Neuronal stem cell (in vitro differentiated cells): ENCODE measurements at places on chromosomes 7 and 10.
A peak's percentile ranks its signal among the peaks of the same experiment; 100 is the strongest.

DNA sequence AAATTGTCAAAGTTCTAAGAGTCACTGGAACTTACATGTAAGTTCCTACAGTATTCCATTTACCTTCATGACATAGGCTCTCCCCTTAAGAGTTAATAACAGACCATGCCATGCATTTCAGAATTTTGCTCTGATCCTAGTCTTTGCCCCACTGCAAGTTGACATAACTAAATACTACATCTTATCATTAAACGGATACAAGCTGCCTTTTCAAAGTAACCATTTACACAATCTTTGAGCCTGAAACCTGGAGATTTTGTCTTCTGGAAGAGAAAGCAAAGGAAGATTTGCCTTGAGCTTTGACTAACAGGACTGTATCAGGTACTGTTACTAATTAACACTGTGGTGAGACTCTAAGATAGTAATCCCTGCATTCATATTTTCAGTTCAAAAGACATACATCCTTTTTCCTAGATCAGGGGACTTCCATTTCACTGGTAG is 9.3 kb upstream of the AKR1D1 start:
- no peak for DNase-seq

DNA sequence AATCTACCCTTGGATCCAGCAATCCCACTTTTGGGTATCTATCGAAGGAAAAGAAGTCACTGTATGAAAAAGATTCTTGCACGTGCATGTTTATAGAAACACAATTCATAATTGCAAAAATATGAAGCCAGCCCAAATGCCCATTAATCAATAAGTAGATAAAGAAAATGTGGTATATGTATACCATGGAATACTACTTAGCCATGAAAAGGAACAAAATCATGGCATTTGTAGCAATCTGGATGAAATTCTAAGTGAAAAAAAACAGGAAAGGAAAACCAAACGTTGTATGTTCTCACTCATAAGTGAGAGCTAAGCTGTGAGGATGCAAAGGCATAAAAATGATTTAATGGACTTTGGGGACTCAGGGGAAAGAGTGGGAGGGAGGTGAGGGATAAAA is 18.2 kb upstream of the CASD1 start:
- no peak for DNase-seq

DNA sequence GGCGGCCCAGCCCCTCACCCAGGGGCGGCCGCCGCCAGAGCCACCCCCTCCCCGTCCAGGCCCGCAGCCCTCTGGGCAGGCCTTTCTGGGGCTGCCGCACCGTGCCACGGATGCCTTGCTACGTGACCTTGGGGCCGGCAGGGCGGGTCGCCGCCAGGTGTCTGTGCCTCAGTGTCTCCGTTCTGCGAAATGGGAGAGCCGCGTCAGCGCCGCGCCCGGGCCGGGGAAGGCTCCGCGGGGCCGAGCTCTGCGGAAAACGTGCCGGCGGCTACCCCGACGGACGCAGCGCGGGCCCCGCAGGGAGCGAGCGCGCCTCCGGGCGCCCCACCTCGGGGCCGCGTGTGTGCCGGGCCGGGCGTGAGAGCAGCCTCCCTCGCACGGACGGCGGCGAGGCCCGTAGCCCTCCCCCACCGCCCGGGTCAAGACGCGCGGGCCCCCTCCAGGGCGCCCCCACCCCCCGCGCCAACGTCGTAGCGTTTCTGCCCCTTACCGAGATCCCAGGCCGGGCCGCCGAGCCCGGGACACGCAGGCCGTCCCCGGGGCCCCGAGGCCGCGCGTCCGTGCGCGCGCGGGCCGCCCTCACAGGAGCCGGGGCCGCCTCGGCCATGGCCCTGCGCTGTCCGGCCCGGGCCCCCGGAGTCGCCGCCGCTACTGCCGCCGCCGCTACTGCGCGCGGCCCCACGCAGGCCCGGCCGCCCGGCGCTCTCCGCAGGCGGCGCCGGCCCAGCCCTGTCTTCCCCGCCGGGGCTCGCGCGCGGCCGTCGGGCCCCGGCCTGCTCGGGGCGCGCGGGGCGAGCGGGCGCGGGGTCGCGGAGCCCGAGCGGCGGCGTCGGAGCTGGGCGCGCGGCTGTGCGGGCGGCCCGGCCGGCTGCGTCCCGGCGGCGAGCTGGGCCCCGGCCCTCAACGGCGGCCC is 1.1 kb downstream of the ZNF777 start:
- DNase-seq = peak; percentile 8

DNA sequence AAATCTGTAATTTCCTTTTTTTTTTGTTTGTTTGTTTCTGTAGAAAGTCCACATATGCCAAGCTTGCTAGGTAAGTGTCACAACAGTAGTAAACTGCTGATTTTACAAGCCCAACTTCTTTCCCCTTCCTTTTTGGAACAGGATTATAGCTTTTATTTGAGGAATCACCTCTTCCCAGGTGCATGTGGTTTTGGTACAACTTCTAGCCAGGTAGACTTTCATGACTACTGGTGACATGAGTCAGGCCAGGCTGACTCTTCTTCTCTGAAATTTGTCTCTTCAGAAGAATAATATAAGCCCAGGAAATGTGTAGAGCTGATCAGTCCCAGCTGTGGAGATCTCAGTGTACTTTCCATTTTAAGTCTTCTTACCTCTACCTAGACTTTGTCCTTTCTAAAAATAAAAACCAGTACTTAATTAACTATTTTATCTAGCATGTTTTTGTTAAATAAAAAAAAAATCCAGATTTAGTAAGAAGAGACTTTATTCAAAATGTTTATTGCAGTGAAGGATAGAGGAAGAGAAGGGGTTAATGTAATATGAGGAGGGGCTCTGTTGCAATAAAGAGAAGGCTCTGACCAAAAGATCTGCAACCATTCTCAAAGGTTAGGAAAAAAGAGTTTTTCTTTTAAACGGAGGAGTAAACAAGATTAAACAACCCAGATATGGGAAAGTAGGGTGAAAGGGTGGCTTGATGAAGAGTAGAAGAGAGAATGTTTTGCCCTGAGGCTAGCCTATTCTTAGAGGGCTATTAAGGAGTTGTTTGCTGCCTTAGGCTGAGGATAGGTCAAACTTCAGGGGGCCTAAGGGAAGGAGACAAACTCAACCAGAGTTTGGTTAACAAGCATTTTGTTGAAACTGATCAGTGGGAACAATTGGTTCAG is 664.2 kb downstream of the SORCS1 start:
- no peak for DNase-seq

DNA sequence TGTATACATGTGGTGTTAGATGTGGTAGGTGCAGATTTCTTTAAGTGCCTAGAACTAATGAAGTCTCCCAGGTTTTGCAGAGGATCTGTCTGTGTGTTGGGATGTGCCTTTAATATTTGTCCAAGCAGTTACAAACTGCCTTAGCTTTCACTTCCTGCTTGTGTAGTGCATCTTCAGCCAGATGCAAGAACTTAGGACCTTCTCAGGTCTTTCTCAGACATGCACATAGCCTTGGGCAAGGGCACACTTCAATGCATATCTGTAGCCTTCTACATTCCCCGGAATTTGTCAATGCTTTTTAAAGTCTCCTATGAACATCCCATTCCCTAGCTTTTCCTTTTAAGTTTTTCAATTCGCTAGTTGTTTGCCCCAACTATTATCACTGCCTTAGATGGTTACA is 47.2 kb upstream of the SLC39A12 start:
- no peak for DNase-seq

DNA sequence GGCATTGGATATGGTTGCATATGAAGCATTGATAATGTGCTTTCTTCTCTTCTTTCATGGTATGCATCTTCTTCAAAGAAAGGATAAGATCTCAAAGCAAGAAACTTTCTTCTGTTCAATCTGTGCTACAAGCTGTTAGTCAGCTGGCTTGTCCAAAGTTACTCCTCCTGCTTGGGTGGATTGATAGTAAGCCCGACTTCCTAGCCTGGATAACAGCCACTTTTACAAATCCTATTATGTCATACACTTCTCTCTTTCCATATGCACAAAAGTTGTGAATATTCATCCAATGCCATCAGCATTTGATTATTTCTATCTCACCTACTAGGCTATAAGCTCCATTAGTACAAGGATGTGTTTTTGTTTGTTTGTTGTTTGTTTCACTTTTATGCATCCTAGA is 891.0 kb upstream of the SORCS1 start:
- DNase-seq = no peak

- no peak for DNase-seq
Observed at GRCh38 chr7:129790136-129790535, 162.6 kb downstream of the UBE2H start.

GRCh38 chr7:26543951-26544350 is 252.3 kb downstream of the SNX10 start:
- no peak for DNase-seq

DNA sequence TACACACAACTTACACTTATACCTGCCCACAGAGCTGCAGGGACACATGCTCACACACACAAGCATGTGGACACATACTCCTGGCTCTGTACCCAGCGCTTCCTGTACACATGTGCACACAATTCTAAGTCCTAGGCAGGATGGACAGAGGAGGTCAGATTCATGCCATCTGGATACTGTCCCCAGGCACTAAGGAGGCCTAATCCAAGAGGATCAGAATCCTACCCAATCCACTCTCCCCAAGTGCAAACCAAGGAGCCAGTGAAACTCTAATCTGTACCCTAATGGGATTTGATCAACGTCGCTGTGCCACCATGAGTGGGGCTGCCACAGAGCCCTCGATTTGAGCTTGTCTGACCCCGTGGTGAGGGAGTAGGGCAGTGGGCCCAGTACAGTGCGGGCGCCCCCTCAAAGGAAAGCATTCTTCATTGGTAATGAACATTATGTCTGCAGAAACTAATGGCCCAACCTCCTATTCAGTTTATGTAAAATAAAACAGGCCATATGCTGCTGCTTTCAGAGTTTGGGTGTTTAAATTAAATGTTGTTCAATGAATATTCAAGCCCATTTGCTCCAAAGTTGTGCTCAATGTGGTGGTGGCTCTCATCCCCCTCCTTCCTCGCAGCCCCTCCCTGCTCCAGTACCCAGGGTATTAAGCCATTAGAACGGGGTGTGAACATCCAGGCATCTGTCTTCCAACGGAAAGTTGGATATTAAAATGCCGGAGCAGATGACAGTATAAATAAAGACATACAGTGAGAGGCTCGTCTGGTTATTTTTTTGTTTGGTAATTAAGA is 26.4 kb downstream of the RPS24 start:
- no peak for DNase-seq

DNA sequence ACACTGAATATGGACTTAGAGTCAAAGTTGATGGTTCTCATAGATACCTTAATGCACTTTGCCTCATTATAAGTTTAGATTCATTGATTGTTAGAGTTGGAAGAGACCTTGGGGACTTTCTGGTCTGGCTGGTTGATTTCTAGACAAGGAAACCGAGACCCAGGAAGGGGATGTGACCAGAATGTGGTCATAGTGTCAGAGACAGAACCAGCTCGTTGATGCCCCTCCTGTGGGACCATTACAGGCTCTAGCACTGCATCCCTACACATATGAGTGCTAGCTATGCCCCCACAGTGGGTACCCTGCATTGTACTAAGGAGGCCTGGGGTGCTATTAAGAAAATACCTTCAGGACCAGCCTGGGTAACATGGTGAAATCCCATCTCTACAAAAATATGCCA is 306.6 kb downstream of the CAMK1D start:
- DNase-seq = no peak

GRCh38 chr7:29920491-29920890 is 69.1 kb downstream of the SCRN1 start:
- no peak for DNase-seq

GRCh38 chr7:127924874-127925273 is 106.4 kb downstream of the LRRC4 start:
- no peak for DNase-seq
